Muscle of leg (tissue), 16 donors: ENCODE measurements at places on chromosomes 4 and X.
A peak's percentile ranks its signal among the peaks of the same experiment; 100 is the strongest.

DNA sequence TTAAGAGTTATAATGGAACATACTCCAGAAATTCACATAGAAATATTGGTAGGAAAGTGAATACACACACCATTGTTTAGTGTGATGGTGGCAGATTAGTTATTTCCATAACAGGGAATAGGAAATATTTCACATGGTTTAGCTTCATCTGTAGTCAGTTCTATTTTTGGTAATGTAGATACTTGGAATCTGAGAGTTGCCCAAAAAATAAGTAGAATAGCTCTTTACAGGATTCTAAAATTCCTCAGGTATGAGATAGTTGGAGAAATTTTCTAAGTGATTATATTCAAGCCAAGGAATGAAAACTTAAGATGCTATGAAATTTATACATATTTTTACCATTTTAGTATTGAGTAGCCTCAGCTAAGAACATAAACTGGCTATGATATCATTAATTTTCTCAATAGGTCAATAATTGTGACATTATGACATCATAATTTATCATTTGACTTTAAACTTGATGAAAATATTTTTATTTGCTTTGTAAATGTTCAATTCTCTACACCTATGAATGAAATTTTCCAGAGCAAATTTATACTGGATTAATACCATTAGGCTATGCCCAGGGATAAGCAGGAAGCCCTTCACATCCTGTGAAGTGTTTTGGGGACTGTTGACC is 35.8 kb downstream of the CPEB2 start:
- DNase-seq, result peak; percentile 17
- no peaks in the 10 kb centered on the region for H3K27me3 ChIP-seq
- no peaks in the 10 kb centered on the region for H3K4me1 ChIP-seq
- no peaks in the 10 kb centered on the region for H3K36me3 ChIP-seq

- H3K4me1 ChIP-seq, result peaks cover 9% of the 10 kb centered on the region
- no peaks in the 10 kb centered on the region for H3K27me3 ChIP-seq
- no peaks in the 10 kb centered on the region for H3K36me3 ChIP-seq
- peak; percentile 89 for DNase-seq
- H3K4me3 ChIP-seq, result peak overlapping the region; percentile 73
Observed at GRCh38 chr4:120921456-120922380, 808 bp downstream of the PRDM5 start.

- no peak overlapping the region for H3K27ac ChIP-seq
- no peaks in the 10 kb centered on the region for H3K4me1 ChIP-seq
- no peaks in the 10 kb centered on the region for H3K36me3 ChIP-seq
- no peak overlapping the region for H3K4me3 ChIP-seq
Observed at GRCh38 chr4:30125868-30126267, 594.3 kb upstream of the PCDH7 start.

GRCh38 chr4:121951521-121952110 is at the start of gene TRPC3:
TSS of gene TRPC3 (minus strand) at chr4:121952060. CDS start at chr4:121951680, 380 bp downstream.
- H3K36me3 ChIP-seq, result no peaks in the 10 kb centered on the region
- peaks cover 21% of the 10 kb centered on the region for H3K27me3 ChIP-seq
- H3K4me3 ChIP-seq, result peak within 1 kb of the TSS; percentile 61
- peak; percentile 42 for DNase-seq
- H3K27ac ChIP-seq, result peak within 1 kb of the TSS; percentile 69

GRCh38 chrX:50771382-50771781 is 42.6 kb downstream of the SHROOM4 start:
- H3K36me3 ChIP-seq, result no peaks in the 10 kb centered on the region
- H3K27me3 ChIP-seq, result peaks cover 15% of the 10 kb centered on the region
- H3K27ac ChIP-seq, result no peak overlapping the region

DNA sequence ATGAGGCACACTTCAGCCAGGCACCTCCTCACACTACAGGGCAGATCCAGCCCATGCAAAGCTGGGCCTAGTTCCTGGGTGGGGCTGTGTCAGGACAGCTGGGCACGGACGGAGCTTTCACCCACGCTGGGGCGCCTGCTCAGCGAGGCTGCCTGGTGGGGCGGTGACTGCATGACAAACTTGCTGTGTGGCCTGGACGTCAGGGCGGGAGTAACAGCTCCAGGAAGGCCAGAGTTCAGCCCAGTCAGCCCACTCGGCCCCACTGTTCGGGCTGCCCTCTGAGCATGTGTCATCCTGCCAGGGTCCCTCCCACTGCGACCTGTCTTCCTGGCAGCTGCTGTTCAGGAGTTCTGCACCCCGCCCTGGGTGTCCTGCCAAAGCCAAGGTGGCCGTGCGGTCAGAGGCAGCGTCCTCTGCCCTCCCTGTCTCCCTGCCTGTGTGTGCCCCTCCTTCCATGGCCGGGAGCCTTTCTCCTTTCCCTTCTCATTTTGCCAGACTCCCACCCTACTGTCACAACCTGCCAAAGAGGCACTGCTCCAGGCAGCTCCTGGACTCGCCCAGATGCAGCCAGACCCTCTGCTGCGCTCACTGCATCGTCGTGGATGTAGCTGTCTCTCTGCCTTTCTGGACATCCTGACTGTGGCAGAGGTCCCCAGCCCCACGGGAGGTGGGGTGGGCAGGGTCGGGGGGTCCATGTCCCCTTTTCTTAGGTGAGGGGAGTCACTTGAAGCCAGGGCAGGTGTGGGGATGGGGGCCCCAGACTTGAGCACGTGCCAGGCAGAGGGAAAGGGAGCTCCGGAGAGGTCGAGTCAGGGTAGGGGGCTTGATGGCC is 33.0 kb upstream of the KIAA0232 start:
- peak; percentile 67 for DNase-seq
- peak overlapping the region; percentile 6 for H3K27ac ChIP-seq
- peaks cover 38% of the 10 kb centered on the region for H3K4me1 ChIP-seq
- H3K27me3 ChIP-seq, result no peaks in the 10 kb centered on the region
- no peak overlapping the region for H3K4me3 ChIP-seq

- no peak for DNase-seq
- H3K4me3 ChIP-seq, result no peak overlapping the region
- H3K4me1 ChIP-seq, result no peaks in the 10 kb centered on the region
- no peaks in the 10 kb centered on the region for H3K36me3 ChIP-seq
- no peak overlapping the region for H3K27ac ChIP-seq
- H3K27me3 ChIP-seq, result no peaks in the 10 kb centered on the region
Observed at GRCh38 chr4:154720618-154721267, 23.1 kb upstream of the LRAT start.

DNA sequence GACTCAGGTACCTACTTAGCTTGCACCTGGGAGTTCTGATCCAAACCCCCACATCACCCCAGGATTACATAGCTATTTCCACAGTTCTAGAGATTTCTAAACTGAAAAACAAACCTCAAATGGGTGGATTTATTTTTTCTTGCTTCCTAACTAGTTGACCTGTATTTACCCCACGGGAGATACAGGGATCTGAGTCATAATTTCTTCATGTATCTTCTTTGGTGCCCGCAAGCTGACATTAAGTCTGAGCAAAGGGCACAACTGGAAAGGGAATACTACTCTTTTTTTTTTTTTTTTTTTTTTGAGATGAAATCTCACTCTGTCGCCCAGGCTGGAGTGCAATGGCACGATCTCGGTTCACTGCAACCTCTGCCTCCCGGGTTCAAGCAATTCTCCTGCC is 10.0 kb upstream of the ELOVL6 start:
- H3K36me3 ChIP-seq, result no peaks in the 10 kb centered on the region
- H3K27ac ChIP-seq, result no peak overlapping the region
- H3K27me3 ChIP-seq, result no peaks in the 10 kb centered on the region

DNA sequence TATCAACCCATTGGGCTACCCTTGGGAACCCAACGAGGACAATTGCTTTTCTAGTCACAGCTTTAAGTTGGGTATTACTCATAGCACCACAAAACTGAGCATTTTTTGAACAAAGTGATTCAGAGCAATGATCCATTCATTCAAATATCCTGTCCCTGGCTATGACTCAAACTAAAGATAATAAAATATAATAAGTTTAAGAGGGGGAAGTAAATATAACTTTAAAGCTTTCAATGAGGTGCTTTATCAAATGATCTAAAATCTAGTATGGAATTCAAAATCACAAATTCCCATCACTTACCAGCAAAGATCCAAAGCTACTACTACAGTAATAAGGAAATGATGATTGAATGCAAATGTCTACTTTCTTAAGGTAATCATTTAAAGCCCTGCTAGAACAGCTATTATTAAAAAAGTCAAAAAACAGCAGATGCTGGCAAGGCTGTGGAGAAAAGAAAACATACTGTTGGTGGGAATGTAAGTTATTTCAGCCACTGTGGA is 39.8 kb upstream of the S100G start:
- no peaks in the 10 kb centered on the region for H3K4me1 ChIP-seq
- DNase-seq, result no peak
- H3K27me3 ChIP-seq, result peaks cover 19% of the 10 kb centered on the region
- H3K4me3 ChIP-seq, result no peak overlapping the region
- H3K36me3 ChIP-seq, result peaks cover 9% of the 10 kb centered on the region

DNA sequence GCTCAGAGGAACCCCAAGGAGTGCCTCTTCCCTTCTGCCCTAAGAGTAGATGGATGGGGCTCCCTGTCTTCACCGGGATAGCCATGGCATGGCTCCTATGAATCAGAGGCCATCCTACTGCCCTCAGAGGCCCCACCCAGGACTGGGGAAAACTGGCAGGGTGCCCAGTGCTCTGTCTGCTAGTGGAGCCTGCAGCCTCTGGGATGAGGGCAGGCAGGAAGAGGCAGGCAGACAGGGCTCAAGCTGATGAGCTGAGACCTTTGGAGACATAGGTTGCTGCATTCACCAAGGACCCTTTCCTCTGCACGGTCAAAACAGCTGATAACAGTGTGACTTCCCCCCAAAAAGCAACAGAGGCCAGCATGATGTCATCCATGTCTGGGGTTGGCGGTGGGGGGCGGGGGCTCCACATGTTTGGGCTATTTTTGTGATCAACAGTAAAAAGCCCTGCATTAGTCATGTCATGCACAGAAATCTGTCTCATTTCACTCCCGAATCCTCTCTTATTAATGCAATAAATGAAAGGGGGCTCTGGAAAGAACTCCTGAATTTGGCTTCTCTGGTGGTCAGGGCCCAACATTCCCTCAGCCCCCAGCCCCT is 207.6 kb upstream of the MAMLD1 start:
- no peak overlapping the region for H3K27ac ChIP-seq
- H3K27me3 ChIP-seq, result peaks cover 14% of the 10 kb centered on the region
- DNase-seq, result peak; percentile 21
- H3K4me3 ChIP-seq, result no peak overlapping the region

DNA sequence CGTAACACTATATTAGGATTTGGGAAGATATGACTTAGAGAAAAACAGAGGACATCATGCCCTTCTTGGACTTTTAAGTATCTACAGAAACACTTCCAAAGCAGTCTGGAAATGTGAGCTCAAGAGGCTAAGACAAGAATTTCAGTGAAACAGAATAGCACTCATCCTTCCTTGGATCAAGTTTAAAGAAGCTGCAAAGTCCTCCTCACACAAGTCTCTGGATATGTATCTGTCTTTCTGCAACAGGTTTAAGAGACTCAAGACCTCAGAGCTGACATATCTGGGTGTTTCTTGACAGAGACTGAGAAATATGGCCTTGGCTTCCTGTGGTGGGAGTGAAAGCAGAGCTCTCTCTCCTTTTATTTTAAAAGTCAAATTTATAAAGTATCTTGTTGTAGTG is 82.5 kb upstream of the GIMD1 start:
- peak; percentile 29 for DNase-seq
- H3K36me3 ChIP-seq, result no peaks in the 10 kb centered on the region
- no peak overlapping the region for H3K4me3 ChIP-seq
- H3K27me3 ChIP-seq, result no peaks in the 10 kb centered on the region

GRCh38 chr4:89894649-89895550 is at the start of gene MMRN1:
TSS of gene MMRN1 (plus strand) at chr4:89894854. CDS start at chr4:89894972, 118 bp downstream.
- peak; percentile 22 for DNase-seq
- H3K4me1 ChIP-seq, result no peaks in the 10 kb centered on the region
- H3K27me3 ChIP-seq, result no peaks in the 10 kb centered on the region
- no peaks in the 10 kb centered on the region for H3K36me3 ChIP-seq
- H3K4me3 ChIP-seq, result no peak within 1 kb of the TSS

- peaks cover 63% of the 10 kb centered on the region for H3K27me3 ChIP-seq
- DNase-seq, result peak; percentile 92
- no peaks in the 10 kb centered on the region for H3K36me3 ChIP-seq
- peak overlapping the region; percentile 27 for H3K4me3 ChIP-seq
- H3K4me1 ChIP-seq, result peaks cover 38% of the 10 kb centered on the region
Observed at GRCh38 chr4:153791746-153792617, 3.1 kb upstream of the SFRP2 start.

DNA sequence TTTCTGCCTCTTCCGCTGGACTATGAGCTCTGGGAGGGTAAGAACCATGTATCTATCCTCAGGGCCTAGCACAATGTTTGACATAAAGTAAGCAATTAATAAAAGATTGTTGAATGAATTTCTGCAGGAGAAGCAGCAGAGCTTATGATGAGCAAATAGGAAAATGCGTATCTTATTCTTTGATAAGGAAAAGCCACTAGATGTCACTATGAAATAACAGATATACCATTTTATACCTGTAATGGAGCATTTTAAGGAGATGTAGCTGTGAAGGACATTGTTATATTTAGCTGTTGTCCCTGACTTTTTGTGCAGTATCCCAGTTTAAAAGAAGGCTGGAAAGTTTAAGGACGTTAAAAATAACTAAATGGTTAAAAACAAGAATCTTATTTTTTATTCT is 147.2 kb upstream of the MBNL3 start:
- H3K27me3 ChIP-seq, result peaks cover 35% of the 10 kb centered on the region
- H3K27ac ChIP-seq, result no peak overlapping the region
- H3K4me1 ChIP-seq, result no peaks in the 10 kb centered on the region
- peak; percentile 16 for DNase-seq
- H3K36me3 ChIP-seq, result no peaks in the 10 kb centered on the region
- H3K4me3 ChIP-seq, result no peak overlapping the region

- H3K27ac ChIP-seq, result no peak overlapping the region
- no peaks in the 10 kb centered on the region for H3K4me1 ChIP-seq
- no peaks in the 10 kb centered on the region for H3K27me3 ChIP-seq
- H3K36me3 ChIP-seq, result no peaks in the 10 kb centered on the region
- H3K4me3 ChIP-seq, result no peak overlapping the region
- DNase-seq, result no peak
Observed at GRCh38 chr4:152283801-152284470, 252.0 kb downstream of the FBXW7 start.
